ENCODE measurements at places on chromosomes 16 and 17. TPM values are rescaled to one million over a fixed set of nuclear protein-coding genes. Genes with fewer than 3 reads are reported as not detected.

Gene SLC13A2
- not detected for total RNA-seq

Gene FKBP10
- total RNA-seq = 291 TPM

Gene TNS4
- total RNA-seq = 0.89 TPM

Gene GGNBP2
- 66.8 TPM for total RNA-seq

Gene AFMID
- total RNA-seq = 45.8 TPM

Gene TNFSF13
- 1.7 TPM for total RNA-seq

Gene ABAT
- total RNA-seq = 13.6 TPM

Gene TMEM238L
- total RNA-seq = not detected

Gene OTOP2
- total RNA-seq = not detected

Gene AKAP10
- total RNA-seq = 29.6 TPM

- DNase-seq = no peak
- H3K36me3 ChIP-seq = no peaks in the 10 kb centered on the region
- peaks cover 4% of the 10 kb centered on the region for H3K4me1 ChIP-seq
- H3K27ac ChIP-seq = no peak overlapping the region
Measured at GRCh38 chr17:59431601-59432000, 100.1 kb downstream of the YPEL2 start.

DNA sequence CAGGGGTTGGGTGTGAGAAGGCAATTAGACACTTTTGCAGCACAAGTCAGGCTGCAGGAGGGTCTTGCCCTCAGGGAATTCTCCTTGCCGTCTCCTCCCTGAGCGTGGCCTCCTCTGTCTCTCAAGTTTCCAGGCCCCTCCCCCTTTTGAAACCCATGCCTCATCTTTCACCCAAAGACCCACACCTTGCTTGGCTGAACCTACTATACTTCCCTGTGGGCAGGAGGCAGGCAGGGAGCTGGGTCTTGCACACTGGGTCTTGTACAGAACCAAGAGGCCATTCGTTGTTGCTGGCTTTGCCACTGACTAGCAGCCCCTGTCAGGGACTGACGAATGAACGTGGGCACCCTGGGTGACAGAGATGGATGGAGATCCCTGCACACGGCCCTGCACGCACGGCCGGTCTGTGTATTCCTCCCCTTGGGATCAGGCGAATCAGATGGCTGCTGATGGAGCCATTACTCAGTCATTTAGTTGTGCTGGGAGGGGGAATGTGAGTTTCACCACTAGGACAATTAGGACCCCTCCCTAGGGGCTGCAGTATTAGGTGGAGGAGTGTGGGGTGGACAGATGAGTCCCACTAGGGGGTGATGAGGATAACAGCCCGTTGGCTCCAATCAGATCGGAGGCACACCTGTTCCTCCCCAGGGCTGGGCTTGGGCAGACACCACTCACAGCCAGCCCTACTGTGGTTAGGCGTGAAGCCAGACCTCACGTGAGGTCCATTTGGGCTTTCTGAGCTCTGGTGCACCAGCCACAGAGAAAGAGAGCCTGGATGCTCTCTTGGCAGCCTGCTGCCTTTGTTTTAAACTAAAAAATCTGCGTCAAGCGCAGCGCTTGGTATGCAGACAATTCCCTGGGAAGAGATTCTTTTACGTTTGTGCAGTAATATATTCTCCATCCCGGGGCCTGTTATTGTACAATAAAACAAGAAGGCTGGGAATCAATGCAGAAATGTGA is 167.7 kb upstream of the WSCD1 start:
- DNase-seq = peak; percentile 17
- H3K4me1 ChIP-seq = no peaks in the 10 kb centered on the region
- no peaks in the 10 kb centered on the region for H3K36me3 ChIP-seq
- peak overlapping the region; percentile 79 for H3K27ac ChIP-seq

GRCh38 chr16:57859331-57859730 is 57.0 kb upstream of the KIFC3 start:
- peak overlapping the region; percentile 61 for H3K4me3 ChIP-seq
- H3K4me1 ChIP-seq = peaks cover 5% of the 10 kb centered on the region
- no peaks in the 10 kb centered on the region for H3K27me3 ChIP-seq
- peak overlapping the region; percentile 41 for H3K27ac ChIP-seq
- DNase-seq = peak; percentile 89

- no peak overlapping the region for H3K27ac ChIP-seq
- peaks cover under 1% of the 10 kb centered on the region for H3K4me1 ChIP-seq
- no peaks in the 10 kb centered on the region for H3K36me3 ChIP-seq
- DNase-seq = no peak
- no peaks in the 10 kb centered on the region for H3K27me3 ChIP-seq
Measured at GRCh38 chr17:27413315-27413714, 42.9 kb upstream of the KSR1 start.

- peaks cover 16% of the 10 kb centered on the region for H3K27me3 ChIP-seq
- no peaks in the 10 kb centered on the region for H3K4me1 ChIP-seq
- H3K27ac ChIP-seq = no peak overlapping the region
- peak; percentile 89 for DNase-seq
- H3K36me3 ChIP-seq = no peaks in the 10 kb centered on the region
- no peak overlapping the region for H3K4me3 ChIP-seq
Measured at GRCh38 chr17:42403150-42403549, 14.9 kb upstream of the STAT3 start.

- H3K4me1 ChIP-seq = no peaks in the 10 kb centered on the region
- no peaks in the 10 kb centered on the region for H3K36me3 ChIP-seq
- no peak overlapping the region for H3K4me3 ChIP-seq
Measured at GRCh38 chr17:40203131-40203530, 16.0 kb upstream of the WIPF2 start.

- H3K4me3 ChIP-seq = peak overlapping the region; percentile 85
- peak overlapping the region; percentile 85 for H3K27ac ChIP-seq
- peaks cover 6% of the 10 kb centered on the region for H3K36me3 ChIP-seq
- peak; percentile 93 for DNase-seq
- no peaks in the 10 kb centered on the region for H3K27me3 ChIP-seq
- H3K4me1 ChIP-seq = no peaks in the 10 kb centered on the region
Measured at GRCh38 chr16:47142821-47143676, 696 bp downstream of the NETO2 start.

DNA sequence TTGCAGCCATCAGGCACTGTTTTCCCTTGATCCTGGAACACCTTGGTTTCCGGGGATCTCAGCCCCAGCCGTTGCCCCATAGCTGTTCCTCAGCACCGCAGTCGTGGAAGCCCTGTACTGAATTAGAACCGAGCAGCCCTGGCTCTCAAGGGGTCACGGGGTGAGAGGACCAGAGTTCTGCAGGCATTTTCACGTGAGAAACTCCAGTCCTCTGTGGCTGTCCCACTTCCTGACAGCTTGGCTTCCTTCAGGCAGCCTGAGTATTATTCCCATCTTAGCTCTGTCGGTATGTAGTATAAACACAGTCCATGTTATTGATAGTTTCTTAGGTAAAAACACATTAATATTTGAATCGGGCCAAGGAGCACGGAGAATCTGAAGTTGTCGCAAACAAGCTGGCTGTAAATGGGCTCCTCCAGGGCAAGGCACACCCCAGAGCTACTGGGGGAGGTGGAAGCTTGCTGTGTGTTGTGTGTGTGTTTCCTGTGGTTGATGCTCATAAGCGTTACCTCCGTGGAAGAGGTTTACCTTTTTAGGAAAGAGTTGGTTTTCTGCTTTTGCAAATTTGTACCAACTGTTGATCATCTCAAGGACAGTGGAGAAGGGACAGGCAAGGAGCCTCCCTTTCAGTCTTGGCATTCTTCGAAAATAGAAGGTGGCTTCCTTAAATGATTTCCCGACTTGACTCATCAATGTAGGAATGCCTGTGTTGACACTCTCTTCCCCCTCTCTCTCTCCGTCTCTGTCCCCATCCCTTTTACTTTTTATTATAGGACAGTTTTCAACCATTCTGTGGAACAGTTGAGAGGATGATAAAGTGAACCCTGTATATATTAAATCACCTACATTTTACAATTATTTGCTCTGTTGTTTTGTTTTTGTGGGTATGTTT is 208.9 kb upstream of the CHMP6 start:
- no peaks in the 10 kb centered on the region for H3K4me1 ChIP-seq
- H3K27me3 ChIP-seq = no peaks in the 10 kb centered on the region
- peak; percentile 60 for DNase-seq
- H3K4me3 ChIP-seq = no peak overlapping the region

DNA sequence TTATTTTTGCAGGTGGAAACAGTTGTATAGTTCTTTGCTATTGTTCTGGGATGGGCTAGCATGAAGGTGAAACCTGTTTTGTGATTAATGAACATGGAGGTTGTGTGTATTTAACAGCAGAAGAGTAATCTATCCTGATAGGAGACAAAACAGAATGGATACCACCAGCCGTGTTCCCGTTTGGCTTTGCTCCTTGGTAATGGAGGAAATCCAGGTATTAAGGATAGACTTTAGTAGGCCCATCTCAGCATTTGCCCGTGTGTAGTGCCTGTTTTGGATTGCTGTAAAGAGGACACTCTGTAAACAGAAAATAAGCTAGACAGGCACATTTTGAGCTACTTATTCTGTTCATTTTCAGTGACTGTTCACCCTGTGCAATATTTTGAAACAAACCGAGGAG is 215.1 kb downstream of the RBFOX1 start:
- H3K27me3 ChIP-seq = no peaks in the 10 kb centered on the region
- H3K36me3 ChIP-seq = no peaks in the 10 kb centered on the region
- no peaks in the 10 kb centered on the region for H3K4me1 ChIP-seq
- H3K4me3 ChIP-seq = no peak overlapping the region
- no peak overlapping the region for H3K27ac ChIP-seq

- H3K27ac ChIP-seq = no peak overlapping the region
- no peak for DNase-seq
- no peak overlapping the region for H3K4me3 ChIP-seq
- H3K27me3 ChIP-seq = no peaks in the 10 kb centered on the region
Measured at GRCh38 chr16:89982318-89982717, 33.8 kb downstream of the DEF8 start.

DNA sequence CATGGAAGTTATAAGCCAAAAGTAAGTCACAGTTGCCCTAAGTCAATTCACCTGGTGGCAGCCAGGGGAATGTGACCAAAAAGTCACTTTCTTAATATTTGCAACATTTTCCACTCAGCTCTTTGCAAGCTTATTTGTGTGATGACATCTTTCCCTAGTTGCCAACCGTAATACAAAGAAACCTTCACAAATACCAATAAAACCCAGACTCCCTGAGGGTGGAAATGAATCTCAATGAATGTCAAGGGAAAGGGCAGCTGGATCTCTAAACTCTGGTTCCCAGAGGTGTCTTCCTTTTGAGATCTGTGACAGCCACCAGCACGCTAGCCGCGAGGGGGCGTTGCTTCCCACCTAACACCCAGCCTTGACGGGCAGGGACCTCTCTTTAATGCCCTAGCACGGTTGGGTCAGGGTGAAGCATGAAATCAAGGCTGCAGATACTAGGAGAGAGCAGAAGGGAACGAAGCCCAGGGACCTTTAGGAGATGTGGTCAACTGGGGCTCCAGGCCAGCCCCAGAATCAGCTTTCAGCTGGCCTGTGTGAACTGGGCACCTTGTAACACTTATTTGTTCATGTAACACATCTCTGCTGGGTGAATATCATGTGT is 82.2 kb downstream of the CMC2 start:
- no peaks in the 10 kb centered on the region for H3K4me1 ChIP-seq
- H3K36me3 ChIP-seq = no peaks in the 10 kb centered on the region
- H3K27me3 ChIP-seq = no peaks in the 10 kb centered on the region
- peak; percentile 95 for DNase-seq
- no peak overlapping the region for H3K4me3 ChIP-seq

- H3K27me3 ChIP-seq = no peaks in the 10 kb centered on the region
- DNase-seq = no peak
- H3K4me3 ChIP-seq = no peak overlapping the region
Measured at GRCh38 chr16:57516176-57516725, 20.1 kb downstream of the CCDC102A start.

- DNase-seq = no peak
- no peaks in the 10 kb centered on the region for H3K27me3 ChIP-seq
Measured at GRCh38 chr16:81544261-81544660, 99.7 kb downstream of the CMIP start.

DNA sequence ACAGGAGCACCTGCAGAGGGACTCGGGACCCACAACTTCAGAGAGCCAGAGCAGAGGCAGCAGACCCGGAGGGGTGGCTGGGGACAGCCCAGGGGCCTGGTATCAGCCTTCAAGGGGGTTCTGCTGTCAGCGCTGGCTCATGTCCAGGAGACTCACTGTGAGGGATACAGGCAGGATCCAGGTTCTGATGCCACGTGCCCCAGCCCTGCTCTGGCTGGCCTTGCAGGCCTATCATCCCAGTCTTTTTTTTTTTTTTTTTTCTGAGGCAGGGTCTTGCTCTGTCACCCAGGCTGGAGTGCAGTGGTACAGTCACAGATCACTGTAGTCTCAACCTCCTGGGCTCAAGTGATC is 9.0 kb upstream of the MTSS2 start:
- no peak for DNase-seq
- peaks cover 10% of the 10 kb centered on the region for H3K4me1 ChIP-seq
- H3K27me3 ChIP-seq = no peaks in the 10 kb centered on the region
- peak overlapping the region; percentile 88 for H3K27ac ChIP-seq
- H3K36me3 ChIP-seq = peaks cover 3% of the 10 kb centered on the region

DNA sequence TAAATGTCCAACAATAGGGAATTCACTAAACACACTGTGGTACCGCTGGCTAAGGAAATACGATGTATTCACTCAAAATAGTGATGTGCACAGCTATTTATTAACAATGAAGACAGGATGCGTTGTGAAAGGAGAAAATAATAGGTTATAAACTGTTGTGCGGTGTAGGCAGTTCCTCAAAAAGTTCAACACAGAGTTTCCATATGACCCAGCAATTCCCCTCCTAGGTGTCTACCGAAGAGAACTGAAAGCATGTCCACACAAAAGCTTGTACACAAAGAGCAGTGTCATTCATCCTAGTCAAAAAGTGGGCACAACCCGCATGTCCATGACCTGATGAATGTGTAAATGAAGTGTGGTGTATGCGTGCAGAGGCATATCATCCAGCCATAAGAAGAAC is 1.2 kb upstream of the CES1 start:
- no peak overlapping the region for H3K4me3 ChIP-seq
- no peaks in the 10 kb centered on the region for H3K36me3 ChIP-seq
- no peak overlapping the region for H3K27ac ChIP-seq
- peaks cover 3% of the 10 kb centered on the region for H3K27me3 ChIP-seq

DNA sequence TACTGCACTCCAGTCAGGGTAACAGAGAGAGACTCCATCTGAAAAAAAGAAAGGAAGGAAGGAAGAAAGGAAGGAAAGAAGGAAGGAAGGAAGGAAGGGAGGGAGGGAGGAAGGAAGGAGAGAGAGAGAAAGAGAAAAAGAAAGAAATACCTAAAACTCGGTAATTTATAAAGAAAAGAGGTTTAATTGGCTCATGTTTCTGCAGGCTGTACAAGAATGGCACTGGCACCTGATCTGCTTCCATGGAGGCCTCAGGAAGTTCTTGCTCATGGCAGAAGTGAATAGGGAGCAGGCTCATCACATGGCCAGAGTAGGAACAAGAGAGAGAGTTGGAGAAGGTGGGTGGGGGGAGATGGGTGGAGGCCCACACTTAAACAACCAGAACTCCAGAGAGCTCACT is 215.2 kb upstream of the IRX3 start:
- peaks cover 6% of the 10 kb centered on the region for H3K4me1 ChIP-seq
- no peak overlapping the region for H3K27ac ChIP-seq
- DNase-seq = no peak
- H3K4me3 ChIP-seq = no peak overlapping the region

- no peak overlapping the region for H3K27ac ChIP-seq
- H3K36me3 ChIP-seq = no peaks in the 10 kb centered on the region
Measured at GRCh38 chr17:37818689-37819088, 73.8 kb upstream of the HNF1B start.

GRCh38 chr16:50924759-50925545 is 183.1 kb downstream of the CYLD start:
- H3K27me3 ChIP-seq = no peaks in the 10 kb centered on the region
- no peaks in the 10 kb centered on the region for H3K4me1 ChIP-seq
- no peak for DNase-seq

- no peaks in the 10 kb centered on the region for H3K36me3 ChIP-seq
- no peaks in the 10 kb centered on the region for H3K27me3 ChIP-seq
- H3K27ac ChIP-seq = no peak overlapping the region
- no peak overlapping the region for H3K4me3 ChIP-seq
- peak; percentile 74 for DNase-seq
Measured at GRCh38 chr16:2739625-2740430, 12.6 kb upstream of the SRRM2 start.

Measured in endodermal cell (in vitro differentiated cells).